ENCODE measurements at places on chromosomes 6 and 20. TPM values are rescaled to one million over a fixed set of nuclear protein-coding genes. Genes with fewer than 3 reads are reported as not detected.

DNA sequence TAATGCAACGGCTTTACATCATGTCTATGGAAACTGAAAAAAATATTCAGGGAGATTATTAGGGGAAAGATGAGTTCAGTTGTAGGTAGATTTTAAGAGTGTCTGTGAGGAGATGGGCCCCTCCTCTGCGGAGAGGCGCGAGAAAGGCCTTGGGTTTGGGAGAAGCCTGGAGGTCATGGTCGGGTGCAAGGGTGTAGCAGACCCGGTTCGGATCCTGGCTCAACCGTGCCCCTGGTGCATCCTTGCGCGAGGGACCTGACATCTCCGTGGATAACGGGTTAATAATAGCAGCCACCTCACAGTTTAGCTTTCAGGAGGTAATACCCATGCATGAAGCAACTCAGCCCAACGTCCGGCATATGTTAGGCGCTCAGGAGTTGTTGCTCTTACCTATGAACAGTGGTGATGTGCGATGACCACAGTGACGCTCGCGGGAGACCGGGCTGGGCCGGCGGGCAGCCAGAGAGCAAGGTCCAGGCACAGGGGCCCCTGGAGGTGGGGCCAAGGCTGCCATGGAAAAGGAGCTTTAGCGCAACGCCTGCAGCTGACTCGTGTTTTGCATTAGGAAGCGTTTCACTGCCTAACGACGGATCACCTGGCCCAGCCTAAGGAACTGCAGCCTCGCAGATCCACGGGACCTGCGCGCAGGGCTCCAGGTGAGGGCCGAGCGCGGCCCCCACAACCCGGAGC is 146.4 kb upstream of the ARID1B start:
- no peak for DNase-seq

GRCh38 chr6:161546632-161547031 is 272.8 kb upstream of the AGPAT4 start:
- no peak for DNase-seq

- no peak for DNase-seq
These were observed 21.3 kb downstream of the MAN1A1 start for GRCh38 chr6:119328254-119328653.

Gene SIRPD
- total RNA-seq, result 0.19 TPM

DNA sequence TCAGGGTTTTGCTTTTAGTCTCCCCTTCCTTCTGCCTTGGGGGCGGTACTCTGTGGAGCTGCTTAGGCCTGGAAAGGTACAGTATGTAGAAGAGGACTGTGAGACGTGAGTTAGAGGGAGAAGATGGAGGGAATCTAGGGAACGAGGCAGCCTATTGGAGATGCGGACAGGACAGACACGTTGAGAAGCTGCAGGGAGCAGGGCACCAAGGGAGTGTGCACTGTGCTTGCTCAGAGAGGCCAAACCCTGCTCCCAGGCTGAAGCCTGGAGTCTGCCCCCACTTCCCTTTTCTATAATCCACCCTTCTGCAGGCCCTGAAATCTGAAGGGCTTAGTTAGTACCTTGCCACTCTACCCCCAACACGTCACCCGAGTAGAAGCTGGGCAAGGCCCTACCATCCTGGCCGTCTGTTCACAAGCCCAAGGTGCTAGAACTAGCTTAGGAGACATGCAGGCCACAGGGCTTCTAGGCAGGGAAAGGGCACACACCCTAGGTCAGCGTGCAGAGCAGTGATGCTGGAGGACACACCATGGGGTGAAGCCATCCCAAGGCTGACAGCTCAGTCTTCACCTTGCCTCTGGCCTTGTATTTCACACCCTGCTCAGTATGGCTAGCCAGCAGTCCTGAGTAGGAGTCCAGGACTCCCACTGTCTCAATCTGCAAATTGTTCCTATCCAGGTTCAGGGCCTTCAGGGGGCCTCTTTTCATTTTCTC is 6.9 kb downstream of the TP53INP2 start:
- no peak for DNase-seq

Gene RAD21L1
- not detected for total RNA-seq

- no peak for DNase-seq
These were observed 35.2 kb downstream of the DOK5 start for GRCh38 chr20:54510541-54511129.

GRCh38 chr6:110476046-110476849 is at the start of gene SLC22A16:
SLC22A16 (minus strand) TSS chr6:110476613; CDS start chr6:110476574, 39 bp downstream.
- DNase-seq, result no peak

Gene KLC4
- 22.2 TPM for total RNA-seq

- DNase-seq, result no peak
These were observed 53.0 kb downstream of the TNFAIP3 start for GRCh38 chr6:137919837-137920730.

DNA sequence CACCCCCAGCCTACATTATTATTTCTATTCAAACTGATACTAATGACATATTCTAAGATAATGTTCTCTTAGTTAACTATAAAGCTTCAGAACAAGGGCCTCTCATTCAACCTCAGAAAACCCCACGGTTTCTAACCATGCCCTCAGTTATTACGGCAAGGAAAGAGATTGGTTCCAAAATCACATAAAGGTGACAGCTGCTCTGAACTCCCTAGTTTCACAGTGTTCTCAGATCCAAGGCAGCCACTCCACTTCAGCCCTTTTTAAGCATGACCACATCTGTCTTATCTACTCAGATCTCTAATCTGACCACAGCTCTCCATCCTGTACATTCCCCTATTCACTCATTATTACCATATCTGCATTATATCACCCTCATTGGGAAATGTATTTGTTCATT is 98.8 kb upstream of the CEP85L start:
- no peak for DNase-seq

- no peak for DNase-seq
These were observed 23.2 kb downstream of the RBCK1 start for GRCh38 chr20:431012-431904.

DNA sequence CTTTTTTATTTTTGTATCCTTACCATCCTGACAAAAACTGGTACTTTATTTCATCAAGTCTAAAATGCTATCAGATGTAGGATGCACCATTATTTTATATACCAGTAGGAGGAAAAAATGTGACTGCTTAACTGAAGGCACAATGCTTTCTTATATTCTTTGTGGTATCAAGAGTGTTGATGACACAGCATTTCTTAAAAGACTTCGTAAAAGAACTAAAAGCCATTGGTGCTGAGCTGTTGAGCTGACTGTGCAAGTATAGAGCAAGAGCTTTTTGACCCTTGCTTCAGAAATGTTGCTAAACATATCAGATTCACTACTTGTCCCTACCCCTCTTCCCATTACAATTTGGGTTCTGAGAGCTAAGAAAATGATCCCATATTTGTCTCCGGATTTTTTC is 17.5 kb downstream of the SF3B5 start:
- no peak for DNase-seq

- no peak for DNase-seq
These were observed 641.1 kb downstream of the RNF144B start for GRCh38 chr6:19028201-19028600.

DNA sequence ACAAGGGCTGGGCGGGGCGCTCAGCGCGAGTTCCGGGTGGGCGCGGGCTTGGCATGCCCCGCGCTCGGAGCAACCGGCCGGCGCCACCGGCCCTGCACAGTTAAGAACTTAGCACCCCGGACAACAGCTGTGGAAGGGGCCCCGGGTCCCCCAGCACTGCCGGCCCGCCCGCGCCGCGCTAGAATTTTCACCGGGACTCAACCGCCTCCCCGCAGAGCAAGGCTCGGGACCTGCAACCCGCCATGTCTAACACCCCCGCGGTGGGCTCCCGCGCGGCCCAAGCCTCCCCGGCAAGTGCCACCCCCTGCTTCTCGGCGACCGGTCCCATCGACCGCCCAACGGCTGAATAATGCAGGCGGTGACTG is 5.2 kb upstream of the PSMG4 start:
- no peak for DNase-seq

GRCh38 chr6:87756858-87757257 is 54.8 kb upstream of the AKIRIN2 start:
- no peak for DNase-seq

- DNase-seq, result no peak
These were observed 58.0 kb downstream of the MYH7B start for GRCh38 chr20:35013421-35014411.

- no peak for DNase-seq
These were observed 5.5 kb downstream of the GRIK2 start for GRCh38 chr6:101398716-101399615.

Gene HSPA1L
- 0.44 TPM for total RNA-seq

Gene MTFR2
- 6.4 TPM for total RNA-seq

DNA sequence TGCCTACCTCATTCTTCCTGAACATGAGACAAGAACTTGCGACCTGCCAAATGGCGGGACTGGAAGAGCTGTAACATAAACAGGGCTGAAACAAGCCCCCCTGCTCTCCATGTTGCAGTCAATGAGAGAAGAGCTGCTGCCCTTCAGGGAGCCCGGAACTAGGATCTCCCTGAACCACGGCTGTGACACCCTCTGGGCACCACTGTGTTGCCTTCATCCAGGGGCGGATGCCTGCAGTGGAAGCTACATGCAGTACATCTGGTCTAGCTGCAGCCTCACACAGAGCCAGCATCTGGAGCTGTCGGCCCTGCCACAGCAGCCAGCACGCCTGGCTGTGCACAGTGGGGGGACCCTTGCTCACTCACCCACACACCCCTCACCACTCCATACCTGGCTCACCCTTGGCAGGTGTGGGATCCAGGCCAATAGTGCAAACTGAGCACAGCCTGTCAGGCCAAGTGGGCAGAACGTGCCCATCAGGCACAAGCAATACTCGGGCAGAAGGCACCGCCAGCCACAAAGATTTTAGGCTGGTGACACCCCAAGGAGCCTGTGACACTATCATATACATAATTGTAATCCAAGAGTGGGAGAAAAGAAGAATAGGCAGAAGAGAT is 451.3 kb downstream of the HTR1B start:
- no peak for DNase-seq

Gene POPDC3
- total RNA-seq, result 5.0 TPM

- no peak for DNase-seq
These were observed 59.7 kb downstream of the PHACTR1 start for GRCh38 chr6:12776291-12776690.

DNA sequence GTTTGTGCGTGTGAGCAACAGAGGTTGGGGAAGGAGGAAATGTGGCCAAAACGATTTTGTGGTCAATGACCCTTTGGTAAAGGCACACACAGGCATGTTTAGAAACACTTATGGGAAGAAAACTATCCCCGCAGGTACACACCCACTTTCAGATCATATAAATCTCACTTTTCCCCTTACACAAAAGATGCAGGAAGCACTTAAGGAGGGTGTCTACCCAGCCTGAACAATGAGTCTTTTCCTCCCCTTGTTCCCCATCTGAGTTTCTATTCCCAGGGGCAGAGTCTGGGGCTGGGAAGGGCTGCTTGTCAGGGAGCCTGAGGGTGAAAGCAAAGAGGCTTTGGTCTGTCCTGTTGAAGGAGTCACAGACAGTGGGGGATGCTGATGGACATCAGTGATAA is 193.2 kb upstream of the SALL4 start:
- DNase-seq, result peak; percentile 34

GRCh38 chr20:20407891-20408805 is 40.2 kb downstream of the INSM1 start:
- no peak for DNase-seq

Gene IL20RA
- total RNA-seq, result 0.48 TPM

Gene RXRB
- 25.2 TPM for total RNA-seq

GRCh38 chr6:152378169-152378568 is 259.0 kb downstream of the SYNE1 start:
- DNase-seq, result no peak

DNA sequence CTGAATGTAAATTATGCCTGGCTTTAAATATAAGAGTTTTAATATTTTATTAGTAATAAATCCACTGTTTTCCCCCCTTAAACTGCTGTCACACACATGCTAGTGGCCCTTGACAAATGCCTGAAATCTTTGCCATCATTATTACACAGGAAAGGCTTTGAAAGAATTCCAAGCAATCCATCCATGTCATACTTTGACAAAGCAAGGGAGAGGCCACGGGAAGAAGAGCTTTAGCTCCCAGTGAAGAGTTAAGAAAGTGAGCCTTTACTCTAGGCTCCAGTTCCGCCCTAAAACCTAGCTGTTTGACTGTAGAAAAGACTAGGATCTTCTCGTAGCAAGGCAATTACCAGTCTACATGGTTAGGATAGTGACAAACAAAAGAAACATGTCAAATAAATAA is 147.9 kb downstream of the GMDS start:
- DNase-seq, result no peak

DNA sequence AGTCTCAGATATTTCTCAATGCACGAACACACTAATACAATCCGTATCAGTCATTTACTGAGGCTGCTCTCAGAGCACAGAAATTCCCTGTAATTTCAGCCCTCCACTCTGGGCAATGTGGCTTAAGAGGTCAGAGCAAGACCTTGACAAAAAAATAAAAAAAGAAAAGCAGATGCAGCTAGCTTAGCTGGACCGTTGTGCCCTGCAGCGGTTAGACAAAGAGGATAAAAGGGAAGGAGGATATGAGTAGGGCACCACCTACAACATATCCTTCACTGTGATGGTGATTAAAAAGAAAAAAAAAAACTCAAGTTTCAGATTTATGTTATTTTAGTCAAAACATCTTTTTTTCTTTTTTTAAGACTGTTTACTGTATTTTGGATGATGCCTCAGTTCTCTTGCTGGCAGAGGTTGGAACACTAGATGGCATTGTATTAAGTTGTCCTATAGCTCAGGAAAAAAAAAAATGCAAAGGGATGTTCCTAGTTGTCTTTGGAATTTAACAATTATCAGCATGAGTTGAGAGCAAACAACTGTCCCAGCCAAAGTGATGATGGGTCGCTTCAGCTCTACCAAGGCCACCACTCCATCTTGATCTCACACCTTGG is 59.9 kb downstream of the ANKEF1 start:
- DNase-seq, result no peak

Gene LY86
- total RNA-seq, result not detected

DNA sequence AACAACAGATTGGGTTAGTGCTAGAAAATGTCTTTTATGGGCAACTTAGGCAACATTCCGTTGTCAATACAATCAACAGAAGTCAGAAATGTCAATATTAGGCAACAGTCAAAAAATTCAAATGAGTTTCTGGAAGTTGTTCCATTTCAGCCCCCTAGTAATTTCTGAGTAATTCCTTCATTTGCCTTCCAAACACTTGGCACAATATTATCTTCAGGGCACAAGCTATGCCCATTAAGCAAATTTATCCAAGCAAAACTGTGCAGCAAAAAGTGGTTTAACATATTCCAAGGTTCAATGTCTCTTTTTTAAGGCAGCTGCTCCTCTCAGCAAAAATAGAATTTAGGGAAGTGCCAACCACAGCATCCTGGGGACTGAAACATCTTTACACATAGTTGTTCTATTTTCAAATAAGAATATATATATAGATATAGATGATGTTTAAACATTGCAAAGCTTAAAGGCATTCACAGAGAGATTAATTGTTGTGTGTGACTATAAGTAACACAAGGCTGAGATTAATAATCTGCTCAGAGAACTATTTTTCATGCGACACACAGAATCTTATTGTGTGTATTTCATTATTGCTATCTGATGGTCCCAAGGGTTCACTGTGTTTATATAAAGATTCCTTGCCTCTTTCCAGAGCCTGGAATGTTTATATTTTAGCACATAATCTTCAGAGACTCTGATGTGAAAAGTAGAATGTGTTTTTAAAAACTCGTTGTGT is 75.2 kb upstream of the ADTRP start:
- no peak for DNase-seq
